ENCODE measurements at places on chromosomes 12 and 14.

GRCh38 chr12:25107920-25108319 lies 87.0 kb downstream of the DNAI7 start:
- DNase-seq, result no peak

DNA sequence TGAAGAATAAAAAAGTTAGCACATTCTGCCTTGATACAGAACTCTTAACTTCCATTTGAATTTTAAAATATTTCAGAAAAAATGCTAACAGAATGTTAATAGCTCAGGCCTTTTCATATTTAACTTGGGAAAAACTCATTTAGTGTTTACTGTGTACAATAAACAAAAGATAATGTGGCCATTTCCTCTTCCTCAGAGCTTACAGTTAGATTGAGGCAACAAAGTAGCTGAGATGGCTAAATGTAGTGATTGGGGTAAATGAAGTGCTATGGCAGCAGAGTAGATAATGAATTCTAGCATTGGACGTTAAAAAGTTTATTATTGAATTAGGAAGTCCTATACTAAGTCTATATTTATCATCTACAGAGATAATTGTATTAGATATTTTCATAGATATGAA lies 12.7 kb downstream of the CPSF2 start:
- no peak for DNase-seq

- no peak for DNase-seq
These were observed 421 bp downstream of the FCF1 start for GRCh38 chr14:74713395-74713735.

- DNase-seq, result no peak
These were observed 2.0 kb downstream of the PTHLH start for GRCh38 chr12:27970401-27971120.

DNA sequence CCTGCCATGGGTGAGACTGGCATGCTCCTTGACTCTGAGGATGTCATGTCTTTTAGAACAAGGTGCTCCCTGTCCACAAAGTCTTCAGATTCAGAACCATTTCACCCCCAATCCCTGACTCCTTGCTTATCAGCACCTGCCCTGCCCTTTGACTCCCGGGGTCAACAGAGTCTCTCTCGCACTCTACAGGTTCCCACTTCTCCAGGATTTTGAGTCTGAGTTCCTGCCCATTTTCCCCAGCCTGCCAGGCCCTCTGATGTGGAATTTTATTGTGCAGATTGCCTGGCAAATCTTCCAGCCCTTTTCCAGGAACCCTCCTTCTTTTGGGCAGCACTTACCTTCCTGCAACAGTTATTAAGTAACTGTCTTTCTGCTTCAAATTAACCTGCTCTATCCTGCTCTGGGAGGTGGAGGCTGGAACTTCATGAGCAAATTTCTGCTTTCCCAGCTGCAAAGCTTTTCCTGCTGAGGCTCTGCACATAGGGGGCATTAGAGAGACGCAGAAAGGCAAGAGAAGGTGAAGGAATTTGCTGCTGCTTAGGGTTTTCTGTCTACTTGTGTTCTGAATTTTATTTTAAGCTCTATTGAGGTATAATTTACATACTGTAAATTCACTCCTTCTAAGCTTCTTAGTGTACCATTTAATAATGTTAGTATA lies 259.1 kb downstream of the PCNX1 start:
- DNase-seq, result no peak
